NCI-H446 (cell line): ENCODE measurements at places on chromosomes 2 and 18.

GRCh38 chr18:69963196-69963595, 15.5 kb upstream of the CD226 start:
- DNase-seq: no peak

DNA sequence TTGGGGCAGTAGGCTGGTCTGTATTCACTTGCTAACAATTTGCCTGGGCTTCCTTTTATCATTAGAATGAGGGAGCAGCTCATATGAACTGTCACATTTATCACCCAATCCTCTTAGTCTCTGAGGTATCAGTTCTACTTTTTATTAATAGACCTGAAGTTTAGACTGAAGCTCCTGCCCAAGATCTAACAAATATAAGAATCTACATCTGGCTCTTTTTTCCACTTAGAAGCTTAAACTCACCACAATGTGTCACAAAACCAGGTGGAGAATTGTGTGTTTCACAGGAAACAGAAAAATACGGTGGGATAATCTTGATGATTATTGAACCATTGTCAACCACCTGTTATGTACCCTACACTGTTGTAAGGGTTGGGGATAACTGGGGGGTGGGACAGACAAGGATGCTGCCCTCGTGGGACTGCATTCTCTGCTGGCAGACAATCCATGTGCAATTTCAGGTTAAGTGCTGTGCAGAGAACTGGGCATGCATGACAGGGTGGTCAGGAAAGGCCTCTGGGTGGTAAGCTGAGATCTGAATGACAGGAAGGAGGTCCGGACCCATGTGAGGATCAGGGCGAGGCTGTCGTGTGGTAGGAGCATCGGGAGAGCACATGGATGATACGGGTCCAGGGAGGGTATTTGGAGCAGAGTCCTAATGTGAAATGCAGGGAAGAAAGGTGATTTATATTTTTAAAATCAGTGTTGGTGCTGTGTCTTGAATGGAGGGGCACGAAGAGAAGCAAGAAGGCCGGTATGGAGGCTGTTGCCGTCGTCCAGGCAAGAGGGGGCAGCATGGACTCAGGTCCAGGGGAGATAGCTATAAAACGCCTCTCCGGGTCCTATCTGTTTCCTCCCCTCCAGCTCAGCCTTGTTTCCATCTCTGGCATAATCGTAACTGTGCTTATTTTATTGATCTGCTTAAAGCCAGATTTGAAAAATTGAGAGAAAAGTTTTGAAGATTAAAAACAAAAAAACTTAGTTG, 17.6 kb downstream of the MYL12B start:
- DNase-seq: no peak

DNA sequence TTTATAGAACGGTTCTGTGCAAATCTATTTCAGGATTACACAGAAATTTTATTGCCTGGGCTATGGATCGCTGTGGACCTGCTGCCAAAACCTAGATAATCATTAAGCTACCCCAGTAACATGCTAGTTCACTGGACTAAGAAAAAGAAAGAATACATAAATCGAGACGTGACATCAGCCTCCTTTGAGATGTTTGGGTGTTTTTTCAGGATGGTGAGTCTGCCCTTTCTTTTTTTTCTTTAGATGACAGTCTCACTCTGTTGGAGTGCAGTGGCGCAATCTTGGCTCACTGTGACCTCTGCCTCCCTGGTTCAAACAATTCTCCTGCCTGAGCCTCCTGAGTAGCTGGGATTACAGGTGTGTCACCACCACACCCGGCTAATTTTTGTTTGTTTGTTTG, 52.0 kb downstream of the FHOD3 start:
- no peak for DNase-seq

- no peak for DNase-seq
Observed at GRCh38 chr2:56410140-56410539, 226.3 kb downstream of the CCDC85A start.

GRCh38 chr2:184463102-184463865, 135.0 kb upstream of the ZNF804A start:
- DNase-seq: no peak

GRCh38 chr2:200264631-200265030, 41.9 kb upstream of the SPATS2L start:
- no peak for DNase-seq

DNA sequence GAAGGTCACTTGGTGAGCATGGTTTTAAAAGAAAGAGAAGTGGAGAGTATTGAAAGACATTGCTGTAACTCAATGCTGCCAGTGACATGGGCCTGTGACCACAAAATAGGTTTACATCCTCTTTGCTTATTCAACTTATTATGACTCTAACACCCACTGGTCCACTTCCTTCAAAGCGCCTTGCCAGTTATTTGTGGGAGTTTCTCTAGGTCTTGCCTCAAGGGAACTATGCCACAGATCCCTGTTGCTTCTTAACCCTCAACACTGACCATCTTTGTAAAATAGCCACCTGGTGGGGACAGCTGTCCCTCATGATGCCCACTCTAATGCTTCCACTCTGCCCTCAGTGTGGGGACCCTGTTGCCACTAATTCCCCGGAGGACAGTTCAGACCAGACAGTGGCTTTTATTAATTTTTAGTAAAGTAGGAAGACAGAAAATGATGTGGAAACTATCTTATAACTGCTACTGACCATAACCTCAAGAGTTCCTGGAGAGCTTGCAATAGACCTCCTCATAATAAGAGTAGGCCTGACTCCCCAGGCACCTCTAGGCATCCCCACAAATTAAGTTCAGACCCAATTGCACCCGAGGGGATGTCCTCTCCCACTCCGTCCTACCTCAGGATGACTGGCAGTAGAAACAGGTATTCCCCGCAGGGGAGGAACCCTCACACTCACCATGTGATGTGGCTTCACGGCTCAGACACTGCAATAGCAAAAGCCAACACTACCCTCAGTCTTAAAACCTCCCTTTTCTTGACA, 31.3 kb upstream of the SLC25A52 start:
- DNase-seq: no peak

GRCh38 chr2:239015218-239015900, 167.5 kb downstream of the TWIST2 start:
- no peak for DNase-seq

GRCh38 chr2:185142677-185143076, 544.3 kb downstream of the ZNF804A start:
- DNase-seq: no peak

- no peak for DNase-seq
Observed at GRCh38 chr2:216508229-216508628, 9.6 kb downstream of the RPL37A start.

DNA sequence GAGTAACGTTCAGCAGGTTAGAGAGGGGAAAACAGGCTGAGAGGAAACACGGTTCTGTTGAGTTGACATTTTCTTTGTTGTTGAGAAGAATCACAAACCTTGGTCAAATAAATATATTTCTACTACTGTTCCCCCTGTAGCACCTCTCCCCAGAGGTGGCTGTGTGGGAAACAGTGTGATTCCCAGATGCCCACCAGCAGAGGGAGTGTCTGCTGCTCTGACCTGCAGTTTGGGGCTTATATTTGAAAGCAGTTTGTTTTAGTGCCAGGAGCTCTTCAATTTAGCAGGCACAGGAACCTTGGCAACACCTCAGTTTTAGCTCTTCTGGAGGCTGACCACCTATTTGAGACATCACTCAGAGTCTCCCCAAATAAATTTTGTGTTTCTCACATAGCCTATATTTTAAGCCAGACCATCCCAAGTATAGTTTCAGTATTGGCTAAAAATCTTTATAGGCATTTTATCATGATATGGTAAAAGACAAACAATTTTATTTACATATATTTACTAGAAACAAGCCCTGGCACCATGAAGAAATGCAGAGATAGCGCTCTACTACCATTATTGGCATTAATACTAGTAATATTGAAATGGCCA, 75.7 kb downstream of the PIK3C3 start:
- no peak for DNase-seq

GRCh38 chr18:45171679-45172191, 443.5 kb upstream of the SLC14A2 start:
- no peak for DNase-seq

GRCh38 chr2:55771612-55772011, 78.0 kb upstream of the PNPT1 start:
- peak; percentile 63 for DNase-seq

DNA sequence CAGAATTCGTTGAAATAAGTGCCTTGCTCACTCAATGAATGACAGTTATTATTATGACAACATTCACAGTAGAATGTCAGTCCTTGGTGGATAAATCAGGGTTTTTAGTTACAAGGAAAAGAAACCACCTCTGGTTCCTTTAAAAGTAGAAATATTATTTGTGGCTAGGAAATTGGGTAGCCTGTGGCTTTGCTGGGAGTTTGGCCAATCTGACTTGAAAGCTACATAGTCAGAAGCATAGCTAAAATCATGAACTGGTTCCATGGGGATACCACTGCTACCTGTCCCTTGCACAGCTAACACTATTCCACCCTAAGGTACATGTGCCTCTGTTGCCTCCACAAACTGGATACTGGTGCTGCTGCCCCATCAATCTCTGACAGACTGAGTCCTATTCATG, 12.8 kb upstream of the SMCHD1 start:
- no peak for DNase-seq

GRCh38 chr2:172806996-172807395, 71.4 kb downstream of the RAPGEF4 start:
- DNase-seq: no peak

DNA sequence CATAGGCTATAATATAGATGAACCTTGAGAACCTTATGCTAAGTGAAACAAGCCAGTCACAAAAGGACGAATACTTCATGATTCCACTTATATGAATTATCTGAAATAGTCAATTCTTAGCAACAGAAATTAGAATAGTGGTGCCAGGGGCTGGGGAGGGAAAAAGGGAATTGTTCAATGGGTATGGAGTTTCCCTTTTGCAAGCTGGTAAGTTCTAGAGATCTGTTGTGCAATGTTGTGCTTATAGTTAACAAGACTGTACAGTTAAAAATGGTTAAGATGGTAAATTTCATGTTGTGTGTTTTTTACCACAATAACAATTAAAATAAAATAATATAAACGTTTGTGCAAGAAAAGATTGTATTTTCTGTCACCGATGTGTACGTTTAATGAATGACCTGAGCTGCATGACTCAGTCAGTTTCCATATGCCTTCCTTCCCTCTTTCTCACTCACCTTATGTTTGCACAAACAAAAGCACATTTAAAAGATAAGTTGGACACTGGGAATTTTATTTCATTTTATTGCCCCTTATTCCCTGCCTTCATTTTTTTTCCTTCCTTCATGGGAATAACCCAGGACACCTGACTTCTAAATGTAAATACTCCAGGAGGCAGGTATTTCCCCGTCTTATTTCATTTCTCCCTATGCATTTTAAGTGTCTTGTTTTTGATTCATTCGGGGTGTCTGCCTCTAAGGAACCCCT, 143.7 kb upstream of the TTC39C start:
- DNase-seq: no peak
